Hematopoietic multipotent progenitor cell (in vitro differentiated cells): ENCODE measurements at places on chromosomes 12 and 14.

- no peak for DNase-seq
These were observed 6.6 kb downstream of the CARMIL3 start for GRCh38 chr14:24058260-24058950.

DNA sequence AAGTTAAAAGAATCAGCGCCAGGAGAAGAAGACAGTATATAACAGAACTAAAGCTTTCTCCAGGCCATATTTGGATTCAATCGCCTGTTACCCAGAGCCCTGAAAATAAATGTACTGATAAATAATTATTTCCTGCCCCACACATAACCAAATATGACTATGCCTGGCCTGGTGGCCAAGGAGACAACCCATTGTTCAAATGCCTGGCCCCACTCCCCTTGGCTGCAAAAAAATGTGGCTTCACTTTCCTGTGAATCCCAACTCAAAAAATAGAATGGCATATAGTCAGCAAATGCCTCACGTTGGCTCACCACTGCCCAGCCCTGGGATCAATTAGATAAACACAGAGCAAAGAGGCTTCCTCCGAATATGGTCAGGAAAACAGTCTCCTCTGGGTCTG lies 472.1 kb downstream of the BCL11B start:
- no peak for DNase-seq

DNA sequence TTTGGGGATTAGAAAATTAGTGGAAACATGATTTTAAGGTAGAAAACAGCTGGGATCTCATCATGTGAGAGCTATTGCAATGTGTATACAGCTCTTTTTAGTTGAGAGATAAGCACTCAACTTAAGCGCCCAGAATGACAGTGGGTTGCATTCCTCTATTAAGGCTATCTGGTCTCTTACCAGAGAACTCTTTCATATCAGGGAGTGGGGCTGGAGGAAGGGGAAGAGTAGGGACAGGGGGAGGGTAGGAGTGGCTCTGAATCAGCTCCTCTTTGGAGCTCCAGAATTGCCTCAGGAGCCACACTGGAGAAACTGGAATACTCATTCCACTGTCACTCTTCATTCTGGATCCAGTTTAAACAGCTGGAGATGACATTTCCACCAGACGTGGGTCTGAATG lies 9.2 kb upstream of the PLEKHG3 start:
- DNase-seq, result no peak

- no peak for DNase-seq
These were observed 107.9 kb downstream of the PLCZ1 start for GRCh38 chr12:18629916-18630315.

DNA sequence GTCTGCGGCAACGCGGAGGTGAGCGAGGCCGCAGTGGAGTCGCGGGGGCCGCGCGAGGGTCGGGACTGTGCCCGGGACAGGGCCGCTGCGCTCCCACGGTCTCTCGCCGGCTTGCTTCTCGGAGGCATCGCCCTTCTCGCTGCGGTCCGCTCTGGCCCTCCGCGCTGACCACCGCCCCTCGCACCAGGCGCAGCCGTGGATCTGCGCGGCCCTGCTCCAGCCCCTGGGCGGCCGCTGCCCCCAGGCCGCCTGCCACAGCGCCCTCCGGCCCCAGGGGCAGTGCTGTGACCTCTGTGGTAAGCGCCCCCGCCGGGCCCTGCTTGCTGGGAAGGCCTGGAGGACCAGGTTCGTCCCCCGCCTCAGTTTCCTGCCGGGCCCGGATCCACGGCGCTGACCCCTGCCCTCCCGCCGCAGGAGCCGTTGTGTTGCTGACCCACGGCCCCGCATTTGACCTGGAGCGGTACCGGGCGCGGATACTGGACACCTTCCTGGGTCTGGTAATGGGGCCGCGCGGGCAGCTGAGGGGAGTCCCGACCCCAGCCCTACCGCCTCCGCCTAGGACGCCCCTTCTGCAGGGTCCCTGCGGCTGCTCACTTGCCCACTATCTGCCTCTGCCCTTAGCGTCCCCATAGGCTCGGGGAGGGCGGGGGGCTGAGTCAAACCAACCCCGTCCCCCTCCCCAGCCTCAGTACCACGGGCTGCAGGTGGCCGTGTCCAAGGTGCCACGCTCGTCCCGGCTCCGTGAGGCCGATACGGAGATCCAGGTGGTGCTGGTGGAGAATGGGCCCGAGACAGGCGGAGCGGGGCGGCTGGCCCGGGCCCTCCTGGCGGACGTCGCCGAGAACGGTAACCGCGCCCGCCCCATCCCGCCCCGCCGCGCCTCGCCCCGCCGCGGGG lies 7.0 kb downstream of the AMN start:
- DNase-seq, result no peak

DNA sequence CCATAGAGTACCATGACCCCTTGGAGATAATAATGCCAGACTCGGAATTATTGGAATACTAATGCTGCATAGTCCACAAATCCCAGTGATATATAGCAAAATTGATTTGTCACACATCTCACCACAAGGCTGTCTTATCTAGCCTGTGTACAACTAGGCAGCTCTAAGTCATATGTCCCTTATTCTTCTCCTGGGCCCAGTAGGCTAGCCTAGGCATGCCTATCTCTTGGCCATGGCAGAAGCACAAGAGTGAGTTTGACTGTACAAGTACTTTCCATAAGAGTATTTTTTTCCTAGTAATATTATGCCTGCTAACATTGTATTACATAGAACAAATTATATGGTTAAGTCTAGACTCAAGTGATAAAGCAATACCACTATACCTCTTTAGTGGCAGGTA lies 1122.1 kb upstream of the SEL1L start:
- no peak for DNase-seq

- DNase-seq, result peak; percentile 19
These were observed 56.2 kb upstream of the DDHD1 start for GRCh38 chr14:53209370-53209769.

DNA sequence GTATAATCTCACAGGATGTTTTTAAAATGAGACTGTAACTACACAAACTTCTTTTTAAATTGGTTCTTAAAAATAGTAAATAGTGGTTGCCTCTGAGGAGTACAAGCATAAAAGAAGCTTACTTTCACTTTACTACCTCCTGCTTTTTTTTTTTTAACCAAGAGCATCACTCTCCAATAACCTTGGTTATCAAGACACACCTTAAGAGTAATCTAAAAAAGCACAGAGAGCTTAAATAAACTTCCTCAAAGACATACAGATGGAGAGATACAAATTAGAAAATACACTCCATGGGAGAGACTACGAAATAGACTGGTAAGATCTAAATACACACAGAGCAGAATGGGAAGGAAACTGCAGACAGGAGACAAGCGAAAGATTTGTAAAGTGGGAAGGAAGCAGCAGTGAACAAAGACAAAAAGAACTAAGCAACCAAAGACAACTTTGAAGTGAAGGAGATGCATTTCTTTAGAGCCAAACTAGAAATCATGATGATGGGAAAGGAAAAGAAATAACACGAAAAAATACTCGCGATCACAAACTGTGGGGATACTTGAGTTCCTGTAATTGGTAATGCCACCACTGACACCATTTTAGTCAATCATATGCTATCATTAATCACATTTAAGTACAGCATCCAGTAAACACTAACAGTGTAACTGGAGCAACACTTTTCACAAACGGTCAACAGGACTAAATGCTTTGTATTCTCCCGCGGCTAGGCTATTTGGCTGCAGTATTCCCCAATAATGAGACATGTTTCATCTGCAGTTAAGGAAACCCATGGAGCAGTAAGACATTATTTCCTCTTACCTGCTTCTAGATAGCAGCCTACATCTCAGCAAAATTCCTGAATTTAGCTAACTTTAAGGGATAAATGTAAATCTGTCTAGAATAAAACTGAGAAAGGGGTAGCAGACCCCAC lies 8.2 kb downstream of the SINHCAF start:
- no peak for DNase-seq

- no peak for DNase-seq
These were observed 169.6 kb downstream of the ZFP36L1 start for GRCh38 chr14:68623307-68623706.

DNA sequence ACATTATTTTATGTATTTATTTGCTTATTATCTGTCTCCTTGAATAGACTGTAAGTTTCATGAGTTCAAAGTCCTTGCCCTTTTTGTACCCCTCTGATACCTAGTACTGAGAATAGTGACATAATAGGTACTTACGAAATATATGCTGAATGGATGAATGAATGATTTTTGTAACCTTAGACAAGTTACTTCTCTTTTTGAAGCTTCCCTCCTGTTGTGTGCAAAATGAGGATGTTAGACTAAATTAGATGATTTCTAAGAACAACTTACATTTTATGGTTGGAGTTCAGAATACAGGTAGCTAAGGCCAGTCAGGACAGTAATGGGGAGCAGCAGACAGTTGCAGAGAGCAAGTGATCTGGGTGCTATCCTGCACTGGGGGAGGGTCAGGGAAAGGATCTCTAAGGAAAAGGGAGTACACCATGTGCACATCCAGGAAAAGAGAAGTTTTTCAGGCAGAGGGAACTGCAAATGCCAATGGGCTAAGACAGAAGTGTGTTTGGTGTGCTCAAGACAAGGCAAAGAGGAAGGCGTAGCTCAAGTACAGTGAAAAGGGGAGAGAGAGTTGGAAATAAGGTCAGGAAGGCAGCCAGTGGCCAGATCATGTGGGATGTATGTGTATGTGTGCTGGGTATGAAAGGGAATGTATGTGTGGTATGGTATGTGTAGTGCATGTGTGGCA lies 59.4 kb upstream of the AMIGO2 start:
- DNase-seq, result peak; percentile 16

DNA sequence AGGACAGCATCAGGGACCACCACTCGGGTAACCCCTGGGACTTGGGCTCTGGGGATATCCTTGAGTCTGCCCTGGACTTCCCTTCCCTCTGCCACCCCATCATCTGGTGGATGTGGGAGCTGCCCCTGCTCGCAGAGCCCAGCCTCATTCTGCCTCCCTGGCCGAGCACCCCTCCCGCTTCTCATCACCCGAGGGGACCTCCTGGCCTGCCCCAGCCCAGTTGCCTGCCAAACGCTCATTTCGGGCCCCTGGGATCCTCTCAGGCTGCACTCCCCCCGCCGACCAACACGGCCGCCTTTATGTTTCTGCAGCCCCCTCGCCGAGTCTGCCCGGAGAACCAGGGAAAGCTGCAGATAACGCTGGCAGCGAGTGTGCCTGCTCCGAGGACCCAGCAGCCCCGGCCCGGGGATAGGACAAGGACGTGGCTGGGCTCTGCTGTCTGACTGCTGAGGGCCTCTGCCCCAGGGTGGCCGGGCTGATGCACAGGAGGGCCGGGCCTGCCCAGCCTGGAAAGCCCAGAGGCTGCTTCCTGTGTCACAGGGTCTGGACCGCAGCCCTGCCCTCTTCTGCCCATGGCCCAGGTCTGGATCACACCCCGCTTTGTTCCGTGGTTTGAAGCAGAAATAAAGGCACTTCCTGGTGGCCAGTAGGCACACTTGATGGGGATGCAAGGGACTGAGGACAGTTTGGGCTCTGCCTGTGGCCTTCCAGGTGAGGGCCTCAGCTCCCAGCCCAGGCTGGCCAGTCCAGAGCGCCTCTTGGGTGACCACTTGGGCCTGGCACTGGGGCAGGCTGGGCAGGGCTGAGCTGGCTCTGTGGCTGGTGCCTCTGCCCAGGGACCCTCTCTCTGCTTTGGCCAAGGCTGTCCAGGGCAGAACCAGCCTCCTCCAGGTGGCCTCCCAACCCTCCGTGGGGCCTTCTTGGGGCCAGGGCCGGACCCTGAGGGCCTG lies 4.9 kb upstream of the EXOC3L4 start:
- no peak for DNase-seq

DNA sequence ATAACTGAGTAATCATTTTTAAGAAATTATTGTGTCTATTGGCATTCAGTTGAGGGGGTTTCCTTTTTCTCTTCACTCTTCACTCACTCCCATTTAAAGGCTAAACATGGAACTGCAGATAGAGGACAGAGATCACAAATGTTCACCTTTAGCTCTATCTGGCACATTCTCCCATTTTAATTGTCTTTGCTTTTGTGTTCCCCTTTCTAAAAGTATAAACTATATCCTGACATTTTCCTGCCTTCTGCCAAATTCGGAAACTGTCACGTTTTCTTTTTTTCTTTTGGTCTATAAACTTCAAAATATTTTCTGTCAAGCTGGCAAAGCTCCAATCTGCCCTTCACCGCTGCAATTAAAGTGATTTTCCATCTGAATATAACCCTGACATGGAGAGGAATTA lies 219.8 kb upstream of the CDKN3 start:
- DNase-seq, result no peak

GRCh38 chr12:52042706-52043385 lies 8.4 kb upstream of the NR4A1 start:
- DNase-seq, result no peak

DNA sequence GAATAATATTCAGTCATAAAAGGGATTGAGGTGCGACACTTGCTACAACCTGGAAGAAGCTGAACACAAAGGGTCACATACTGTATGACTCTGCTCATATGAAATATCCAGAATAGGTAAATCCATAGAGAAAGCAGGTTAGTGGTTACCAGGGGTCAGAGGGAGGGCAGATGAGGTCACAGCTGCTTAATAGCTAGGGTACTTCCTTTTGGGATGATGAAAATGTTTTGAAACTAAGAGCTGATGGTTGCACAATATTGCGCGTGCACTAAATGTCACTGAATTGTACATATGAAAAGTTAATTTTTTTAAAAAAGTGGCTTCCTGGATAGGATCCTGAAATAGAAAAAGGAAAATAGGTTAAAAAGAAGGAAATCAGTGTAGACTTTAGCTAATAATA lies 23.8 kb downstream of the NEUROD4 start:
- no peak for DNase-seq

DNA sequence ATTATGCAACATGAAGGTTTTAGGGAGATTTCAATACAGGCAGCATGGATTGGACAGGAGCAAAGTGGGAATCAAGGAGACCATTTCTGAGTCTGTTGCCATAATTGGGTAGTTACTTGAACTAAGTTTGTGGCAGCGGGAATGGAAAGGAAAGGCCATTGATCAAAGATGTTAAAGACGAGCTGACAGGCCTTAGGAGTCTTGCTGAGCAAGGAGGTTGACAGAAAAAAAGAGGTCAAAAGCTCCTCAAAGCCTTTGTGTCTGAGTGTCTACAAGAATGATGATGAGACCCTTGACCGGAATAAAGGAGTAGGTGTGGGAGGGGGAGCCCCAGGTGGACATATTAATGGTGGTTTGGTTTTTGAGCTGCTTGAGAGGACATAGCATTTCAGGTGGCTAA lies 9.4 kb downstream of the PLEKHA5 start:
- no peak for DNase-seq

DNA sequence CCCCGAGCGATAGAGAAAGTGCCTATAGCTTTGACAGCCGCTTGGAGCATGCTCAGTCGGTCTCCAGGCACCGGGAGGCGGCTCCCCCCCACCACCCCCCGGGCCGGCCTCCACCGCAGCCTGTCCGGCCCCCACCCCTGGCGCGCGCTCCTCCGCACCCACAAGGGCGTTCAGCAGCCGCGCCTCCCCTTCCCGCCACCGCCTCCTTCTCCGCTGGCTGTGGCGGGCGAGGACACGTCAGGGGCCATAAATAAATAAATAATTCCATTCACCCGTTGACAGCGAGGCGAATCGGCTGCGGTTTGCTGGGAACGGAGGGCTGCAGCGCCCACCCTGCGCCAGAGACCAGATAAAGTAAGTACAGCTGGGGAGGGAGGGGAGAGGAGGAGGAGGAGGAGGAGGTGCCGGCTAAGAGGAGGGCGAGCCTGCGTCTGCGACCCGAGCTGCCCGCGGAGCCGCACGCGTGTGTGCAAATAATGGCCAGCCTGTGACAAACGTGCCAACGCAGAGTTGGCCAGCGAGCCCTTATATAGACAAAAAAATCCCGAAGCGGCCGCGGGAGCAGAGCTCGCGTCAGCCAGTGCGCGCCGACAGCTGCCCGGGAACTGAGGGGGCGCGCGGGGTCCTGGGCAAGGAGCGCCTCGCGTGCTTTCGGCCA lies at the start of gene SLC16A7:
TSS of gene SLC16A7 (plus strand) at position 147 of the 658 bp plus-strand sequence. CDS start 108,773 bp downstream, outside the sequence.
- peak; percentile 96 for DNase-seq
